Activated CD4-positive, alpha-beta T cell treated with anti-CD3 and anti-CD28 coated beads for 1 hour (primary cell): ENCODE measurements at places on chromosomes 11 and 22.

DNA sequence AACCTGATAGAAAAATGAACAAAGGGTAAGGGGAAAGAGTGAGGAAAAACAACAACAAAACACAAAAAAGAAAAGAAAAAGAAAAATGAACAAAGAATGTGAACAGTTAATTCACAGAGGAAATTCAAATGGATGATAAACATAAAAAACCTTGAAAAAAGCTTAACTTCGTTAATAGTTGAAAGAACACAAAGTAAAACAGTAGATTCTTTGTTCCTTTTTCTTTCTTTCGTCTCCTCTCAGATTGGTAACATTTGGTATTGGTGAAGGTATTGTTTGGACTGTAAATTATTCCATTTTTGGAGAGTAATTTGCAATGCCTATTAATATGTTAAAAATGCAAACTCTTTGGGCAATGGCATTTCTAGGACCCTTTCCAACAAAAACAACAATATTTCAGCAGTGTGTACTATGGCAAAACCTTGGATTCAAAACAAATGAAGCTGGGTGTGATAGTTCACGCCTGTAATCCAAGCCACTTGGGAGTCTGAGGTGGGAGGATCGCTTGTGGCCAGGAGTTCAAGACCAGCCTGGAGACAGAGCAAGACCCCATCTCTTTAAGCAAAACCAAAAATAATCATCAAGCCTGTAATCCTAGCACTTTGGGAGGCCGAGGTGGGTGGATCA lies 3.3 kb upstream of the BACE1 start:
- DNase-seq = no peak

GRCh38 chr11:15223318-15223717 lies 108.6 kb downstream of the INSC start:
- no peak for DNase-seq

DNA sequence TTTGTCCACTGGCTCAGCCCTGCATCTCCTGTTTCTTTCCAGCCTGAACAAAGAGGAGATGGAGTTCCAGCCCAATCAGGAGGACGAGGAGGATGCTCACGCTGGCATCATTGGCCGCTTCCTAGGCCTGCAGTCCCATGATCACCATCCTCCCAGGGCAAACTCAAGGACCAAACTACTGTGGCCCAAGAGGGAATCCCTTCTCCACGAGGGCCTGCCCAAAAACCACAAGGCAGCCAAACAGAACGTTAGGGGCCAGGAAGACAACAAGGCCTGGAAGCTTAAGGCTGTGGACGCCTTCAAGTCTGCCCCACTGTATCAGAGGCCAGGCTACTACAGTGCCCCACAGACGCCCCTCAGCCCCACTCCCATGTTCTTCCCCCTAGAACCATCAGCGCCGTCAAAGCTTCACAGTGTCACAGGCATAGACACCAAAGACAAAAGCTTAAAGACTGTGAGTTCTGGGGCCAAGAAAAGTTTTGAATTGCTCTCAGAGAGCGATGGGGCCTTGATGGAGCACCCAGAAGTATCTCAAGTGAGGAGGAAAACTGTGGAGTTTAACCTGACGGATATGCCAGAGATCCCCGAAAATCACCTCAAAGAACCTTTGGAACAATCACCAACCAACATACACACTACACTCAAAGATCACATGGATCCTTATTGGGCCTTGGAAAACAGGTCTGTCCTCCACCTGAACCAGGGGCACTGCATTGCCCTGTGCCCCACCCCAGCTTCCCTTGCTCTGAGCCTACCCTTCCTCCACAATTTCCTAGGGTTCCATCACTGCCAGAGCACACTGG lies 5.0 kb downstream of the FTH1 start:
- no peak for DNase-seq

- DNase-seq = no peak
Measured at GRCh38 chr11:117606211-117606610, 190.8 kb downstream of the DSCAML1 start.

DNA sequence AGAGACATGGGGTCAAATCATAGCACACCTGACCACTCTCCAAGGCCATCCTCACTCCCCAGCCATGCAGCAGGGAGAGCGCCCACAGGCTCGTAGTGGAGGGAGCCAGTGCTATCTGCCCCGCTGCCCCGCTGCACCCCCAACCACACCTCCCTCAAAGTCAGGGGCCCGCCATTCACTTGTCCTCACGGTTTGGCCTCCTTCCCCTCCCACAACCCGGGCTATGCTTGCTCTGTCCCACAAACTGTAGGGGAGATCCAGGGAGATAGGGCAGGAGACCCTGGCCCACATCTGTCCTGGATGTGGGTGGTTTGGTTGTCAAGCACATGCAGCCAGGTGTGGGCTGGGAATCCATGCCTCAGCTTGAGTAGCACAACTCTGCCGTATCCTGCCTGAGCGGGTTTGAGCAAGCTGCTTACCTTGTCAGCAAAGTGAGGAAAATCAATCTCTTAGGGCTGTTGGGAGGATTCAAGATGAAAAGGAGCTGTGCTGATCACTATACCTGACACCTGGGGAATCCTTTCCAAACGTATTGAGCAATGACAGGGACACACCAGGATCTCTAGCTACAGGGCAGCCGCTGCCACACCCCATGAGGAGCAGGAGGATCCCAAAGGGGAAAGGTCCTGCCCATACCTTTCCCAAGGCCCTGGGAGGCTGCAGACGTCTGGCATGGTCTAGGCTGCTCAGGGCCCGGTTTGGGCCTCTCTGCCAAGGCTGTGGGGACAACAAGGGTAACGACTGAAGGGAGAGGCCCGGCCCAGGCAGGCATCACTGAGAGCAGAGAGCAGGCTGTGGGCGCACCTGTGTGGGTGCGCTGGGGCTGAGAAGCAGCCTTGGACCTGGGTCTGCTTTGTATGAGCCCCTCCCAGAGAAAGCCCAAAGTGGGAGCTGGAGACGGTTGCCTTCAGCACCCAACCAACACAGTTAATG lies 23.3 kb downstream of the KCNJ5 start:
- no peak for DNase-seq

- DNase-seq = no peak
Measured at GRCh38 chr11:96863520-96863919, 473.7 kb downstream of the JRKL start.

DNA sequence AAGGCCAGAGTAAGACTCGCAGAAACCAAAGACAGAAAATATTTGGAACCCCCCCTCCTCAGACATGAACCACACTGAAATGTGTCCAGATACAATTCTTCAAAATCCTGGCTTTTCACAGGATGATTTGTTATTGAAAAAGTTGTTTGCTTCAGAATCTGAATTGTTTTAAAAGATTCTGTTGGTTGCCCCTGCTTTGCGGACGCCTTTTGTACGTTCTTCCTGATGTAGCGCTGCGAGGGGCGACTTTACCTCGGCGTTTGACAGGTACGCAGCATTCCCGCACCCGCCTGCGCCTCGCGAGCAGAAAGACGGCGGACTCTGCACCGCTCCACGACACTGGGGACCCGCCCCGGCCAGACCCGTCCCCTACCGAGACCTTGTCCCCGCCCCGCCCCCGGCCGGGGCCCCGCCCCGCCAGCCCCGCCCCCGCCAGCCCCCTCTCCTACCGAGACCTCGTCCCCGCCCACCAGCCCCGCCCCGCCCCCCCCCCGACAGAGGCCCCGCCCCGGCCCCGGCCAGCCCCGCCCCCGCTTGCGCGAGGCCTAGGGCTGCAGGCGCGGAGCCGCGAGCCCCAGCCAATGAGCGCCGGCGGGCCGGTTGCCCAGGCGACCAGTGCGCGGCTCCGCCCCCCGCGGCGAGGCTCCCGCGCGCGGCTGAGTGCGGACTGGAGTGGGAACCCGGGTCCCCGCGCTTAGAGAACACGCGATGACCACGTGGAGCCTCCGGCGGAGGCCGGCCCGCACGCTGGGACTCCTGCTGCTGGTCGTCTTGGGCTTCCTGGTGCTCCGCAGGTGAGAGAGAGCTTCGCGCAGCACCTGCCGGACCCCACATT lies at the start of gene GLB1L2:
GLB1L2 (plus strand) TSS at position 635 of the 835 bp plus-strand sequence; CDS start at position 709, 74 bp downstream.
- peak; percentile 73 for DNase-seq

DNA sequence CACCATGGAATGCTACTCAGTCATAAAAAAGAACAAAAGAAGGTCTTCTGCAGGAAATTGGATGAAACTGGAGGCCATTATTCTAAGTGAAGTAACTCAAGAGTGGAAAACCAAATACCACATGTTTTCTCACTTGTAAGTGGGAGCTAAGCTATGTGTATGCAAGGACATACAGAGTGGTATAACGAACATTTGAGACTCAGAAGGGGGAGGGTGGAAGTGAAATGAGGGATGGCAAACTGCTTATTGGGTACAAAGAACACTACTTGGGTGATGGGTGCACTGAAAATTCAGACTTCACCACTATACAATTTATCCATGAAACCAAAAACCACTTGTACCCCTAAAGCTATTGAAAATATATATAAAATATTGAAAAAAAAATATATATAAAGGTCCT lies 13.4 kb upstream of the CAT start:
- DNase-seq = no peak

- DNase-seq = no peak
Measured at GRCh38 chr22:27134315-27134701, 476.9 kb downstream of the MIAT start.

DNA sequence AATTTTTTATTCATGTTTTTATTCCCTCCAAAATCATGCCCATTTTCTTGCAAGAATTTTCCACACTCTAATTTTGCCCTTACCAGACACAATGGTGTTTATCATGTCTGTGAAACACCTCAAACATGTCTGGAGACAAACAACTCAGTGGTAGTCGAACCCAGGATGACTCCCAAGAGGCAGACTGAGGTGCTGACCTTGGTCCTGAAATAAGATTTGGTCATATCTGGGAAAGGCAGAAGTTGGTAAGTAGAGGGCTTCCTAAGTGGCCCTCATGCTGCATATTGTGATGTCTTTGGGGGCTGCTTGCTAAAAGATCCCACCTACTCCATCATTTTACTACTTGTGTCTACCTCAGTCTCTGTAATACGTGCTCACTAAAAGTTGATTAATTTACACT lies 369.4 kb upstream of the ISX start:
- no peak for DNase-seq

DNA sequence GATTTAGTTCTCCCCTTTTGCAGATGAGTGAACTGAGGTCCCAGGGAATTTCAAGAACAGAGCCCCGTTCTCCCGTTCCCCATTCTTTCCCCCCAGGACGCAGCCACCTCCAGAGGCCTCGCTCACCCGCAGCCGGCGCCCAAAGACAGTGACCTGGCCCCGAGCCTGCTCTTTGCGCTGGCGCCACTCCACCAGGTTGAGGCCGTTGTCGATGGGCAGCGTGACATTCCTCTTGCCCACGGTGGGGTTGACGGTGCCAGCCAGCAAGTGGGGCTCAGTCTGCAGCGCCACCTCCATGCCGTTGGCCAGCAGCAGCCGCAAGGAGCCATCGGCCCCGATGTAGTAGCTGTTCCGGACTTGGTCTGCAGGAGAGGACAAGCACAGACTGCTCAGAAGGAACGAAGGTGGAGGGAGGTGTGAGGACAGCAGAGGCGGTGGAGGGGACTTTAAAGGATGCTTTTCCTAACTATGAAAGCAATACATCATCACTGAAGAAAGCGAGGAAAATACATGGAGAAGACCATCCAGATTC lies 101.4 kb upstream of the NARS2 start:
- DNase-seq = no peak

GRCh38 chr11:102177974-102178631 lies 67.9 kb downstream of the YAP1 start:
- DNase-seq = no peak

DNA sequence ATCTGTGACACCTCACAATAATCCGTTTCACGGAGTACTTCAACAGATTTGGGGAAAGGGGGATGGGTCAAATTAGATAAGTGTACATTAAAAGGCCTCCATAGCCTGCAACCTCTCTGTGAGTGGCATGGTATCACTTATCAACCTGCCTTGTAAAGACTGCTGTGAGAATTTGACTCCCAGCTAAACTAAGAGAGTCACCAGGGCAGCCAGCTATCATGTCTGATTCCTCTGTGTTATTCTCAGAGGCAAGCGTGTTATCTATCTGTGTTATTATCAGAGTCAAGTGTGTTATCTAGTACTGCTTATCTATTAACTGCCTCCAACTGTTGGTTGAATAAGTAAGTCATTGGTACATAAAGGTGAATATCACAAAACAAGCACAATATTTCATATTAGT lies 4.1 kb upstream of the FAM83F start:
- no peak for DNase-seq

DNA sequence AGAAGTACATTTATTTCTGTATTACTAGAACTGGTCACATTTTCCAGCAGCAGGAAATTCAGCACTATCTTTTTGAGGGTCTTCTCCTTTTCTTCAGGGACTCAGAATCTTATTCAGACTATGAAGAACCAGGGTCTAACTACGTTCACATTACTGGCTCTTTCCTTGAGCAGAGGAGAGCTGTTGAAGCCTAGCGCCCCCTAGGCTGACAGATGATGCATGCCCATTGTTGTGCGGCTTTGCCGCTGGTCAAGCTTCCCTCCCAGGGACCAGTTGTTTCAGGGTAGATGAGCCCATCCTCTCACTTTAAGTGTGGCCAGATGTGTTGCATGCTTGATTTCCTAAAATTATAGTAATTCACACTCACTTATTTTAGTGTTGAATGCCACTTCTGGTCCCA lies 168.2 kb upstream of the PDGFD start:
- no peak for DNase-seq

GRCh38 chr11:132318421-132319157 lies 948.2 kb downstream of the NTM start:
- no peak for DNase-seq

- peak; percentile 45 for DNase-seq
Measured at GRCh38 chr22:49983148-49984042, 22.8 kb downstream of the PIM3 start.

- no peak for DNase-seq
Measured at GRCh38 chr11:69485337-69486041, 4.0 kb downstream of the LINC01488 start.

DNA sequence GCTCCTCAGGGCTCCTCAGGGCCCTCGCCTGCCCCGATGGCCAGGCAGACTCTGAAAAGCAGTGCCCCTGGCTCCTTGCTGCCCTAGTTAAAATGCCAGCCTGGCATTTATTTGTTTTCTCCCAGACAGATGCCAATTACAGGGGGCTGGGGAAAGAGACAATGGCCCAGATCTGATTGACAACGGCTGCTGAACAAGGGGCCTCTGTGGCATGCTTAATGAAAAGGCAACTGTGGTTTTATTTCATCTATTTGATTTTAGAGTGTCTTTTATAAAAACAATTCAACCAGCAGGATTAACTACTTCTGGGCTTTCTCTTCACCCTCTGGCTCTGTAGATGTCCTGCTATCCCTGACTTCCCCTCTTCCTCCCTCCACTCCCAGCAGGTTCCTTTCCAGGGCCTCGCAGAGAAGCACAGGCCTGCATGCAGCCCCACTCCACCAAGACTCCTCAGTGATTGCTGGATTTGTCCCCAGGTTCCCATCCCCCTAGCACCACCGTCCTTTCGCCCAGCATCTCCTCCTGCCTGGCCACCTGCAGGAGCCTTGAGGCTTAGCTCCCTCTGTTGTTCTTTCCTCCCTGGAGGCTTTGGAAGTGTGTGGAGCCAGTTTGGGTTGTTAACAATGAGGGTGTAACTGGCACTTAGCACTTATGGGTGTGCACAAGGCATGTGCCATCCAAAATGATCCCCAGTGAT lies 171.1 kb downstream of the TENM4 start:
- DNase-seq = no peak
